ENCODE measurements at places on chromosomes 5 and 9.
A peak's percentile ranks its signal among the peaks of the same experiment; 100 is the strongest.

DNA sequence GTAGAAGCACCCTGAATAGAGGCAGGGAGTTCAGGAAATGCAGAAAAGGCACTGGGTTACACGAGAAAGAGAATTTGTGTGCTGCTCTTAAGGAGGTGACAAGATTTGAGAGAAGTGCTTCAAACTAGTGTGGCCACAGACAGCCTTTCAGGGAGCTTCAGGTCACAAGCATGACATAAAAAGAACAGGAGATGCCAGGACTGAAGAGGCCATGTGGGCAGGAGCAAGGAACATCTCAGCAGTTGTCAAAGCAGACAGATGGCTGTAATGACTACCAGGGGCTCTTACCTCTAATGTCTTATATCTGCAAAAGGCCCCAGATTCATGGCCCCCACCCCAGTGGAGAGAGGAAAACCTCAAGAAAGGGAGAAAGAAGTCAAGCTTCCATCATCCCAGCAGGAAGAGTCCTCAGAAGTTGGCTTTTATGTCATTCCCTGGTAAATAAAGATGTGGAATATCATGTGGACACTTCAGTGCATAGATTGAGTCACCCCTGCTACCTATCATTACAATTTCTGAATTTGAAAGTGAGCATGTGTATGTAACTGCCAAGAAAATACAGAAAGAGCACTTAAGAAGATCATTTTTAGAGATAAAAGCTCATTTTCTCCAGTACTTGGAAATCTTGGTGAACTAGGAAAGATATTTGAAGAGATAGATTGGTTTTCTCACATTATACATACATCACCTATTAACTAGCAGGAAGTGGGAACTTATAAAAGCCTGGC, 214.4 kb upstream of the RORB start:
- DNase-seq: no peak

GRCh38 chr5:172688349-172689217, 47.5 kb downstream of the NEURL1B start:
- no peak for DNase-seq

DNA sequence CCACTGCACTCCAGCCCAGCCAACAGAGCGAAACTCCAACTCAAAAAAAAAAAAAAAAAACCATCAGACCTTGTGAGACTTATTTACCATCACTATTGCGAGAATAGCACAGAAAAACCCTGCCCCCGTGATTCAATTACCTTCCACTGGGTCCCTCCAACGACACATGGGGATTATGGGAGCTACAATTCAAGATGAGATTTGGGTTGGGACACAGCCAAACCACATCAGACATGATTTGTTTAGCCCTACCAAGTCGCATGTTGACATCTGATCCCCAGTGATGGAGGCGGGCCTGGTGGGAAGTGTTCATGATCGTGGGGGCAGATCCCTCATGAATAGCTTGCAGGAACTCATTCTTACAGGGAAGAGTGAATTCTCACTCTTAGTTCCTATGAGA, 26.6 kb downstream of the MYO10 start:
- no peak for DNase-seq

GRCh38 chr9:68739621-68740174, 34.7 kb downstream of the PIP5K1B start:
- no peak for DNase-seq

- no peak for DNase-seq
Observed at GRCh38 chr5:64299805-64300204, 134.2 kb downstream of the RNF180 start.

- DNase-seq: no peak
Observed at GRCh38 chr9:82598241-82599039, 464.5 kb downstream of the RASEF start.

DNA sequence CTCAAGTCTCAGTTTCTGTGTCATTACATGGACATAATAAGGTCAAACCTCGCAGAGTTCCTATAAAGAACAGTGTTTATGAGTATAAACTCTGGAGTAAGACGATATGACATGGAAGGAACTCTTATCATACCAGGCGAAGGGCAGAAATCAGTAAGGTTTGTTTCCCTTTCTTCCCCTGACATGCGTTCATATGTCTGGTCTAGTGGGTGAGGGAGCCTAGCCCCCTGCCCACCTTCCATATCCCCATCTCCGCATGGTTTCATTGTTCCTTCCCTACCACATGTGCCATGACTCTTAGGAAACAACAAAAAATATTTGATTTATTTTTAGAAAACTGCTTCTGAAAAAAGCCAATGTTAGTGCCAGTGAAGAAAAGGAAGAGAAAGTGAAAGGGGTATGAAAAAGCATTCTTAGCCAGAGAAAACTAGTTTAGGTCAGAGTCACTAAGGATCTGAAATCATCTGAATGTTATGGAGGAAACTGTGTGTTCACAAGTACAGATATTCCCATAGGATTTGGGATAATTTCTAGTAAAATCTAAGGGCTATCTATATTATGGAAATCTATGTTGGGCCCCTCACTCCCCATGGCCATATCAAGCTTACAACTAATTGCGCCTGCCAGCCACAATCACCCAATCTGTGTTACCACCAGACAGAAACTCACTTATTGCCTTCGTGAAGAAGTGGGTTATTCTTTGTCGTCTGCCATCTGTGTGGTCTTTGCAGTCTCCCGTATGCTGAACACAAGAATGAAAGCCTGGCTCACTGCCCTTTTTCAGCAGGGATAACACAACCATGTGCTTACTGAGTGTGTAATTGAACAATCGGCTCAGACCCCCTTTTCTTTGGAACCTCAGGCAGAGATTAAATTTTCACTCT, 19.9 kb upstream of the HMHB1 start:
- DNase-seq: peak; percentile 28

DNA sequence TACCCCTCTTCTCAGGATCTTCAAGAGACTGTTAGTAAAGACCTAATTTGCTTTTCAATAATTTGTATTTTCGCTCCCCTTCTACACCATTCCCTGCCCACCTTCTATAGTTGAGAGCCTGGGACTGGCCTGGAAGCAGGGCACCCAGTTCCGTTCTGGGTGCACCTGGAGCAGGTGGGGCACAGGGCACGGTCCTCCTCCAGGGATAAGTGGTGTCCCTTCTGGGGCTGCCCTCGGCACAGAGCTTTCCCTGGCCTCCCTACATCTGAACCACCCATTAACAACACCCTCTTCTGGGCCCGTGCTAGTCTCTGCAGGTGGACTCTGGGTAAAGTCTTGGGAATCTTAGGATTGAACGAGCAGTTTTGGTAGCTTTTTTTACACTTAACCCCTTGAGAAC, 92.8 kb upstream of the PANK3 start:
- no peak for DNase-seq

DNA sequence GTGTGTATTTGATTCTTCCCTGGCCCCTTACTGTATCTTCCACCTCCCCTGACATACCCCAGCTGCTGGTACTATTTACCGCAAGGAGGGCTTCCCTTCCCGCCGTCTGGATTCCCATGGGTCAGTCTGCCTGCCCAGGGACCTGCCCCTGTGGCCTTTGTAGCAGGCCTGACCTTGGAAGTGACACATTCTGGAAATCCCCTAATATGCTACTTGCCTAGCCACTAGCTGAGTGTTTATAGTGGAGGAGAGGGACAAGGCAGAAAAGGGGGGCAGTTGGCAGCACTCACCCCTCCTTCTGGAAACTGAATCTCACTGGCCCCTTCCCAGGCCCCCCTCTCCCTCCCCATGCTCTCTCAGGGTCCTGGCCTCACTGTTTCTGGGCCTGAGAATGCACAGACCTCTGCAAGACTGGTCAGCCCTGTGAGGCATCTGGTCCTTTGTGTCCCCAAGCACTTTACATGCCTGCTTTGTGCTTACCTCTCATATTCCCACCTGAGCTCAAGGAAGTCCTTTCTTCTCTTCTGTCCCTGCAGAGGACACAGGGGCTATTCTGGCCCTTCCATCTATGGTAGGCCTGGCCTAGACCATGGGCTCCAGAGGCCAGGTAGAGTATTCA, 8.2 kb upstream of the CCL21 start:
- no peak for DNase-seq

- no peak for DNase-seq
Observed at GRCh38 chr5:64149268-64149667, 16.4 kb upstream of the RNF180 start.

DNA sequence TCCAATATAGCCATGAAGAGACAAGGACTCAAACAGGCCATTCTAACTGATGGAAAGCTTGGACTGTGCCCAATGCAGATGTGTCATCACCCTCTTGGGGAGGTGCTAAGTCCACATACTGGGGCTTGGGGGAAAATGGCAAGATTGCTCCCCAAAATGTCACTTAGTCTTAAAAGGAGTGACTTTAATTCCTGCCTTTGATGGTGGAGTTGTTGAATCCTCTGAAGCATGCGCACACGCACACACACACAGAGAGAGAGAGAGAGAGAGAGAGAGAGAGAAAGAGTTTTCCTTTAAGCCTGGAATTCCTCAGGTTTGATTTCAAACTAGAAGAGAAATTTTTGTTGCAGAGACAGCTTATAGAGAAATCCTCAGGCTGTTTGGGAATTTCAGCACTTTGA, 161.9 kb upstream of the GAS1 start:
- no peak for DNase-seq

DNA sequence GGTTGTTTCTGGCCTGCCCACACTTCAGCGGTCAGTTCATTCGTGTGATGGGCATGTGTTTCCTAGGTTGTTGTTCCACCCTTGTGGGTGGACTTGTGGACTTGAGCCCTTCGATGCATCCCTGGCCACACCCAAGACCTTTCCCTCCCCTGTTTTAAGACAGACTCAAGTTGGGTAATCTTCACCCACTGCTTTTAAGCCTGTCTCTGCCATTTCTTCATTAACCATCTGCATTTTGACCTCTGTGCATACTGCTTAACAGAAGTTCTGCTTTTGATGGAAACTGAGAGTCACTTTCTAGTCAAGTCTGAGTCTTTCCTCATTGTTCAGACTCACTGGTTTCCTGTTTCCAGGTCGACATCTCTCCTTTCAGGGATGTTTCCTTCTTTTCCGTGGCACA, 233.7 kb downstream of the ARHGEF28 start:
- DNase-seq: no peak

DNA sequence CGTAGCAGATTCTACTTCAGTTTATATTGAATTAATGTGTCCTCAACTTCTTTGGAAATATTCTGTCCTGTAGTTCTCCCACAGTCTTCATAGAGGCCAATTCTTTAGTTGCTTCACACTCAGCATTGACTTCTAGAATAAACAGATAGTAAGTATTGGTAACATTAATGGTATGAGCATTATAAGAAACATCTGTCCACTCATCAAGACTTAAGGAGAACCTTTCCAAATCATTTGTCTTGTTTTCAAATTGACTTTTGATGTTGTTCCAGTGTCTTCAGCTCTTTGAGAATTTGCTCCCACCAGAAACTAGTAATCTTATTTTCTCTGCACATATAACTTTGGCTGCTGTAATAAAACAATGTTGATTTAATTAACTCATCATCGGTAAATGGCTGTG, 18.3 kb downstream of the RANBP17 start:
- no peak for DNase-seq

GRCh38 chr5:133257977-133258376, 206.2 kb downstream of the HSPA4 start:
- DNase-seq: no peak

GRCh38 chr5:4019009-4019769, 423.6 kb downstream of the IRX1 start:
- no peak for DNase-seq

GRCh38 chr9:89372230-89372816, 54.0 kb downstream of the SECISBP2 start:
- DNase-seq: no peak

GRCh38 chr5:75265731-75266130, 29.1 kb upstream of the ANKRD31 start:
- DNase-seq: no peak

DNA sequence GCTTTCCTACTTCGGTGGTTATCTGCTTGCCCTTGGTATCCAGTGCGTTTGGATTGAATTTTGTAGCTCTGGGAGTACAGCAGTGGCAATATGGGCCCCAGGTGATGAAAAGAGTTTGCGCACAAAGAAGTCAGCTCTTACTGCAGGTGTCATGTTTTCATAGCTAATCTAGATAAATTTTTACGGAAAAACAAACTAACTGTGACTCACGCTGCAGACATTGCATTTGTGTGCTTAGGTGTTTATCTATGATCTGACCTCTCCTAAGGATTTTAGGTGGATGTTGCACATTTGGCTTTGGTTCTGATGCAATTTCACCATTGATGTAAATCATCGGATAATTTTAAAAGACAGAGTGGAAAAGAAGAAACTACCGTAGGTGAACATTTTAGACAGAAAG, 92.1 kb downstream of the VCAN start:
- DNase-seq: no peak

- no peak for DNase-seq
Observed at GRCh38 chr9:137113385-137114159, 961 bp downstream of the DPP7 start.

- DNase-seq: no peak
Observed at GRCh38 chr9:17137566-17137965, 2.7 kb downstream of the CNTLN start.

- DNase-seq: no peak
Observed at GRCh38 chr5:89342106-89342876, 459.3 kb upstream of the MEF2C start.

GRCh38 chr5:82335806-82336205, 57.7 kb upstream of the RPS23 start:
- DNase-seq: no peak

DNA sequence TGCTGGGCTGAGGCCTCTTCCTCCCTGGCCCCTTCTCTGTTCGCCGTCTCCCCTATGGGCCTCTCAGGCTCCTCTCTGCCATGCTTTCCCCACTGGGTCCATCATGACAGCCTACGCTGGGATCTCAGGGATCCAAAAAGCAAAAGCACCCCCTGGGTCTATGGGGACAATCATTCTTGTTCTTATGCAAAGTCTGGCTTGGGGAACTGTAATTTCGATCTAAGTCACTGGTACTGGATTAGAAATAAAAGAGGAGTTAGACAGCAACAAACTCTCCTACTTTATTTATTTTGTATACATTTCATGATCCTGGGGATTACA, 86.6 kb downstream of the SLC38A9 start:
- no peak for DNase-seq

DNA sequence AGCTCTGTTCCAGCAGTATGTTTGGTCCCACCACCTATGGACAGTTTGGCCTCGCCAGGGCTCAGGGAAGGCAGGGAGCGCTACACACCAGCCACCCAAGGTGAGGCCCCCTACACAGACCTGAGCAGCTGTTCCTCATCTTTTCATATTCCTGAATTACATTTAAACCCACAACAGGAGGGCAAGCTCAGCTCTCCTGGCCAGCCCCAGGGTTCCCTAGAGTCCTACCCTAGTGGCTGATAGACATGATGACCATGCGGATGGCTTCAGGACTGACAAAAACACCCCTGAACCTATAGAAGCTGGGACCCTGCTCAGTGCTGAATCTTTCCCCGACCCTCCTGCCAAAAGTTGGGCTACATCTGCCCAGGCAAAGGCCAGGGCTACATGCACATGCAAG, 6.7 kb upstream of the FOXE1 start:
- DNase-seq: no peak

GRCh38 chr5:68770551-68770950, 323.3 kb upstream of the SLC30A5 start:
- no peak for DNase-seq
